ENCODE measurements at places on chromosomes 11 and 22.

- no peak for DNase-seq
Measured at GRCh38 chr22:46349238-46349637, 13.7 kb downstream of the TRMU start.

DNA sequence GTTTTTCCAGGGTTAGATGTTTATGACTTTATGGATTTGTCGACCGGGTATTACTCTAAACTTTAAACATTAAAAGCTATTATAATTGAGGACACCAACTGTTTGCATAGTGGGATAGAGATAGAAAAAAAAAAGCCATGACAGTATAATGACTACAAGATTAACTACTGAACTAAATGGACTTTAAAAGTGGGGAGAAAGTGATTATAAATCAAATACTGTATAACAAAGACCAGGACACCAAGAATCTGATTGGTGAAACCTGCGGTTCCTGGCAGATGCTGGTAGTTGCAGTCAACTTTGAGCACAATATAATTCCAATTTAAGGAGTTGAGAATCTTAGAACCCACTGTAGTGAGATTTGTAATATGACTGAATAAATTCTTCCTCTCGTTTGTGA, 2.5 kb downstream of the CRKL start:
- DNase-seq, result no peak

DNA sequence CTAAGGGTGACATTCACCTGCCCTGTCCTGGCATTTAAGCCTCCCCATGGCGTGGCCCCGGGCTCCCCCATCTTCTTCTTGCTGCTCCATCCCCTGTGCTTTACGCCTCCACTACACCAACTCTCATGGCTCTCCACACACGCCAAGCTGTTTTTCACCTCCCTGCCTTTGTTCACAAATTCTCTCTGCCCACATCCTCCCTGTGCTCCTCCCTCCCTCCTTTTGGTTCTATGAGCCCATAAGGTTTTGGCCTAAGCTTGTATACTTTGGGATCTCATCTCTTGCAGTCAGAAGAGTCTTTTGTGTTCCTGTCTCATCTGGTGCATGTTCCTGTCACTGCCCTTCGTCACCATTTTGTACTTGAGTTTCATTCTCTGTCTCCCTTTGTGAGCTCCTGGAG, 4.6 kb upstream of the DNAL4 start:
- DNase-seq, result no peak

GRCh38 chr11:6598555-6598954, 4.9 kb downstream of the RRP8 start:
- DNase-seq, result no peak

DNA sequence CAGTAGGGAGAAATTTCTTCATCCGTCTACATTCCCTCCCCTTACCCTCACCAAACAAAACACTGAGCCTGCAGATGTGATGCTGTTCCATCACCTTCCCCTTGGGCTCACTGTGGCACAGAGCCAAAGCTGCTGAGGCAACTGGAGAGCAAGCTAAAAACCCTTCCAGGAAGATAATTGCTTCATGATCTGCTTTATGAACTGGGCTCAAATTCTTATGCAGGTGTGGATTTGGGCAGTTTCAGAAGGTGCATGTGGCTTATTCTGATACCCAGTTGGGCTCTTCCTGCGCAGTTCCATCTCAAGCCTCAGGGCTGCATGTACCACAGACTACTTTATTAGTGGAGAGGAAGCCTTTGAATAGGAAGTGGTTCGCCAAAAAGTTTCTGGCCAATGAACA, 58.3 kb downstream of the AAMDC start:
- no peak for DNase-seq

GRCh38 chr11:10693509-10694081, at the start of gene IRAG1:
TSS of gene IRAG1 (minus strand) at chr11:10693755. CDS start at chr11:10693602, 153 bp downstream.
- DNase-seq, result no peak

- no peak for DNase-seq
Measured at GRCh38 chr22:31135706-31136105, 4.6 kb downstream of the PLA2G3 start.

DNA sequence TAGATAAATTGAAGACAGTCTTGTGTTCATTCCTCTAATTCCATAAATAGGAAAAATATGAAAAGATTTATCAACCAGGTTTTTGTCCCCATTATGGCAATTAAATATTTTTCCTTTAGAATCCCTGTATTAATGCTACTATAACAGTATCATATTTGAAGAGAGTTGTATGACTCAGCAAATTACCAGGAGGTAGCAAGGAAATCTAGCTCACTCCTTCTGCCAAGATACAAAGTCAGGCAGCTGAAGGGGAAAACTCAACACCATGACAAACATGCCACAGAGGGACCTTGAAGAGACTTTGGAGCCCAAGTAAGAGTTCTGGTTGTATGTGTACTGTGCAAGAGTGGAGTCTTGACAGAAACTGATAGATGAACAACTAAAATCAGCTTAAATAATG, 143.3 kb downstream of the GUCY1A2 start:
- no peak for DNase-seq

DNA sequence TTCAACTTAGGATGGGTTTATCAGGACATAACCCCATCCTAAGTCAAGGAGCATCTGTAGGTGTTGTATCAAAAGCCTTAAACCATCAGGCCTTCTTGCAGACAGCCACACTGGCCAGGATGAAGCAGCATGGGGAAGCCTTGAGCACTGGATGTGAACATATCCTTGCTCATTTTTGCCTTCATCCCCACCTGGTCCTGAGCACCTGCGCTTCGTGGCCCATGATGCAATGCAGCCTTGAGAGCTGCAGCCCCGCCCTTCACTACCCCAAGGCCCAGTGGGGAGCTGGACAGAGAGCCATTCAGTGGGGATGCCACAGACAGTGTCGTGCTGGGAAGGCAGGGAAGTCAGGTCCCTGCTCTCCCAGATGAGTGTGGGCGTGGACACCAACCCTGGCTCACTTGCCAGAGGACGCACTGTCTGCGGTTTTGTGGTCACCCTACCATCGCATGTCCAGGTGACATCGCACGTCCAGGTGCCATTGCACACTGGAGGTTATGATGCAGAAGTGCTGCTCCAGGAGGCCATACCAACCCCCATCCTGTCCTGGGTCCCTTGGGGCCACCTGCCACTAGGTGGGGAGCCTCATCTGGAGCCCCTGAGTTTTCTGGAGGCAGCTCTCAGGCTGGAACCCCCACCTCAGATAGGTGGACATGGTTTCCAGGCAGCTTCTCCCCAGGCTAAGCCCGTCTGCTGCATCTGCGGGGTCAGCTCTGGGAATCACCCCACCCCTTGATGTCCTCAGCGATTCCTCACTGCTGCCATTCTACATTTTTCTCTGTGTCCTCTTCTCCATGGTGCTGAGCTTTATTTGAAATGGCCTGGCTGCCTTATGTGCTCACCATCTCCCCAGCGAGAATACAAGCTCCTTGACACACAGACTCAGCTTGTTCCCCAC, 14.4 kb downstream of the GNAZ start:
- DNase-seq, result no peak

- DNase-seq, result no peak
Measured at GRCh38 chr11:128524172-128524571, 63.2 kb downstream of the ETS1 start.

DNA sequence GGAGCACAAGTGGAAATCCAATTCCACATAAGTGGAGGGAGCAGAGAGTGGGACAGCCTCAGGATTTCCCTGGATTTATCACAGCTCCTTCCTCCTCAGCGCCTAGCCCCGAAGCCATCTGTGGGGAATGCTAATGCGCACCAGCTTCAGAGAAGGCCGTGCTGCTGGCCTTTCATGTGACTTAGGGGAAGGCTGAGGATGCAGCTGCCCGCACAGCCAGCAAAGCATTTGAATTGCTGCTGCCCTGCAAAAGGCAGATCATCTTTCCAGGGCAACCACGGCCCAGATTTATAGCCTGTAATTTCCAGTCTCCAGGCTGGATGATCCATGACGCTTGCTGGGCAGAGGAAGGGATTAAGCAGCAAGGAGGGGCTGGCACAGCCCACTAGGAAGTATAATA, 29.9 kb downstream of the SYN3 start:
- DNase-seq, result no peak

DNA sequence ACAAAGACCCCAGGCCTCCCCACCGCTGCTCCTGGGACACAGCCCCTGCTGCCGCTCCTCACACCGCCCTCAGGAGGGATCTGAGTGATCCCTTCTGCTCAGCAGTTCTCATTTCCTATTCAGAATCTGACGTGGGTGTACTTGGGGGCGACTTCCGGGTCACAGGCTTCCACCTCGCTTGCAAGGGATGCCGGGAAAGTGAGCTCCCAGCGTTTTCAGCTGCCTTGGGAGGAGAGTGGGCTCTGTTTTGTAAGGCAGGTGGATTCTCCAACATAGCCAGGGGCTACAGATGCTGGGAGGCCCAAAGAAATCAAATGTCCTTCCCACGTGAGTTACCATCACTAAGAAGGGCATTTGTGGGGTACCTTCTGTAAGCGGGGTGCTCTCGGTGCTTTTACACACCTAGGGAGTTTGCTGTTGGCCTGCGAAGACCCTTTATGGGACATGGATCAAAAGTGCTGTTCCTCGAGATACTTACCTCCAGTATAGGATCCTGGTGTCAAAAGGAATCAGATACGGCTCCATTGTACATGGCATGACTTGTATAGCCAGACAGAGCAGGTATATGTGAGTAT, 9.7 kb upstream of the LRRC10B start:
- DNase-seq, result no peak

DNA sequence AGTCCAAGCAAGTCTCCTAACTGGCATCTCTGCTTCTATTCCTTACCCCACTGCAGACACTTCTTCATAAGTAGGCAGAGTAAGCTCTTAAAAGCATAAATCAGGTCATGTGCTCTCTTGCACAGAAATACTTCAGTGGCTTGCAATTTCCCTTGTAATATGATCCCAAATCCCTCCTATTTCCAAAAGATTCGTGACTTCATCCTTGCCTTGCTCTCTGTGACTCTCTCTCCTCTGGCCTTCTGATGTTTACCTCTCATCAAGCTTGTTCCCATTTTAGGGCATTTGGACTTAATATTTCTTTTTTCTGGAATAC, 37.4 kb upstream of the NCR3LG1 start:
- no peak for DNase-seq

- DNase-seq, result no peak
Measured at GRCh38 chr11:125083312-125084056, 20.4 kb downstream of the SLC37A2 start.

DNA sequence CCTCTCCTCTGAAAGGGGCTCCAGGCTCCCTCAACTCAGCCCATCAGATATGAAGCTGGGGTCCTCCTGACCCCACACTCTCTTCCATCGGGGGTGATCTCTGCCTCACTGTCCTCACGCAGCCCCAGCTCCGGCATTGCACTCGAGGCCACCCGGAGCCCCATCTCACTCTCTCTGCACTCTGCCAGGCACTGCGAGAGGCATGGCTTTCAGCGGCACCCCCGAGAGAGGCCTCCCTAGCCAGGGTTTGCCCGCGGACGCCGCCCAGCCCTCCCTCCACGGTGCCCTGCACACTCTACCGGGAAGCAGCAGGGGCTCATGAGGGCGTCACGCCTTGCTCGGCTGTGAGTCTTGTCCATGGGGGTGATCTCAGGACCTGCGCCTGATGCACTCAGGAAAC, 436.2 kb downstream of the BRD1 start:
- peak; percentile 18 for DNase-seq

DNA sequence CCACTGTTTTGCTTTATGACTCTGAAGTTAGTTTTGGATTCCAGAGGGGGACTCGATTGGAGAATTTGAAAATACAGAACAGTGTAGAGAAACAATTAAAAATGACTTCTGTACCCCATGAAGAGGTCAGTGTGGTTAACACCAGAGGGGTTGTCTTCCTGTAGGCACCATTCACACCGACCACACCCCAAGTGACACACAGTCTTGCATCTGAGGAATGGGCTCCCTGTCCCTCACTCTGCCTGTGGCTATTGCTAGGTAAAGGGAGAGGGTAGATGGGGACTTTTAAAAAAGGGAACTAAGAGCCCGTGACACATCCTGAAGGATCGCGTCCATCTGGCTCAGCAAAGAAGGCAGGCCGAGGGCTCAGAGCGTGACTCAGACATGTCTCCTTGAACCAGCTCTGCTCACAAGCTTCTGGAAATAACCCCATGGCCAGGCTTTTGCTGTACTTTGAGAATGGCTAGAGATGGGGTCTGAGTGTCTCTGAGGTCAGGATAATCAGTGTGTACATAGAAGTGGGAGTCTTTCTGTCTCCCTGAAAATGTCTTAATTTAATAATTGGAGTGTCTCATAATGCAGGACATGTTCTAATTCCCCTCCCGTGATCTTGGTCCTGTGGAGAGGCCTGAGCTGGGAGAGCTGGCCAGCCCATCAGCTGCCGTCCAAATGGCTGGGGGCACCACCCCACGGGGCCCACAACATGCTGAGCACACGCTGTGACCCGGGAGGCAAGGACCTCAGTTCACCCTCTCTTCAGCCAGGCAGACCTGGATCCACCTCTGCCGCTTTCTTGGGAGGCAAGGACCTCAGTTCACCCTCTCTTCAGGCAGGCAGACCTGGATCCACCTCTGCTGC, 39.3 kb downstream of the SGSM1 start:
- no peak for DNase-seq

DNA sequence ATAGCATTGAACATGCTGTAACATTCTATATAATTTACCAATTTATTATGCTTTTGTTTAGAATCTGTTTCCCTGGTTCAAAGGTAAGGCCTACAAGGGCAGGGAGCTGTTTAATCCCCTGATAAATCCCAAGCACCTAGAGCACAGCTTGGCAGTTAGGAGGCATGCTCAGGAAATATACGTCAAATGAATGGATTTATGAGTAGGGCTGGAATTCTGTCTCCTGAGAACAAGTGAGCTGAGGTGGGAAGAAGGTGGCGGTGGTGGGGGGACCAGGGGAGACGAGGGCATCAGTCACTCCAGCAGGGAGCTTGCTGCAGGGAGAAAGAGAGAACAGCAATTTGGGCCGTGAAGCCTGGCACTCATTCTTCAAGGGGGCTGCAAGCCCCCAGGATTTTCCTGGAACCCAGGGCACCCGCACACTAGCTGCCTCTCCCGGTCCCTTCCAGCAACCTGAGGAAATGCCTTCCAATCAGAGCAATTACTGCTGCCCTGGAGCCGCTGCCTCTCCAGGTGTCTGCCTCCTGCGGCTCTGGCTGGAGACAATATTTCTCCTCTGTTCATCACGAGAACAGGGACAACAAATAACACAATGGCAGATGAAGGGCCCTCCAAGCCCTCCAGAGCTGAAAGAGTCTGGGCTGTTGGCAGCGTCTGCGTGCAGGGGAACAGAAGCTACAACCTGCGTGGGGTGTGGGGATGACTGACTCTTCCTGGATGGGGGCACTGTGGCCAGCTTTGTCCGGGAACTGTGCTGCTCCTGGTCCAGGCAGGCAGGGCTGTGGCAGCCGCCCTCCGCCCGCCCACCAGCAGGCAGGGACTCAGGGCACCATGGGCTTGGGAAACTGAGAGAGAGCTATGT, 233.4 kb downstream of the ST3GAL4 start:
- DNase-seq, result no peak

- no peak for DNase-seq
Measured at GRCh38 chr22:45321827-45322226, 12.1 kb downstream of the FAM118A start.

DNA sequence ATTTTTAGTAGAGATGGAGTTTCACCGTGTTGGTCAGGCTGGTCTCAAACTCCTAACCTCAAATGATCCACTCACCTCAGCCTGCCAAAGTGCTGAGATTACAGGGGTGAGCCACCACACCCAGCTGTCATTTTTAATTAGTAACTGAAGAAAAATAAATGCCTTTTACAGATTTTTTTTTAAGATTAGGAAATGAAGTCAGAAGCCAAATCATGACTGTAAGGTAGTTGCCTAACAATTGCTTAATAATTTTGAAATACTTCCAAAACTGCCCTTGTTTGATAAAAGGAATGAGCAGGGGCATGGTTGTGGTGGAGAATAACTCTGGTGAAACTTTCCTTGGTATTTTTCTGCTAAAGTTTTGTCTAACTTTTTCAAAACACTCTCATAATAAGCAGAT, 98.9 kb upstream of the SLC5A12 start:
- DNase-seq, result no peak

- DNase-seq, result no peak
Measured at GRCh38 chr11:118544647-118545010, 13.6 kb downstream of the TMEM25 start.
